Nephron progenitor cell (in vitro differentiated cells): ENCODE measurements at places on chromosomes 16 and 17.

- no peaks in the 10 kb centered on the region for H3K36me3 ChIP-seq
- H3K27ac ChIP-seq, result no peak overlapping the region
- H3K4me1 ChIP-seq, result peaks cover 16% of the 10 kb centered on the region
- peak overlapping the region; percentile 73 for H3K4me3 ChIP-seq
- peaks cover 86% of the 10 kb centered on the region for H3K27me3 ChIP-seq
These were observed 10.7 kb downstream of the TBX2 start for GRCh38 chr17:61410141-61411010.

GRCh38 chr16:55571-56136 lies 2.0 kb downstream of the SNRNP25 start:
- peaks cover 38% of the 10 kb centered on the region for H3K4me1 ChIP-seq
- no peak for DNase-seq
- no peaks in the 10 kb centered on the region for H3K27me3 ChIP-seq
- H3K36me3 ChIP-seq, result peaks cover 43% of the 10 kb centered on the region
- peak overlapping the region; percentile 39 for H3K4me3 ChIP-seq
- peak overlapping the region; percentile 8 for H3K27ac ChIP-seq

DNA sequence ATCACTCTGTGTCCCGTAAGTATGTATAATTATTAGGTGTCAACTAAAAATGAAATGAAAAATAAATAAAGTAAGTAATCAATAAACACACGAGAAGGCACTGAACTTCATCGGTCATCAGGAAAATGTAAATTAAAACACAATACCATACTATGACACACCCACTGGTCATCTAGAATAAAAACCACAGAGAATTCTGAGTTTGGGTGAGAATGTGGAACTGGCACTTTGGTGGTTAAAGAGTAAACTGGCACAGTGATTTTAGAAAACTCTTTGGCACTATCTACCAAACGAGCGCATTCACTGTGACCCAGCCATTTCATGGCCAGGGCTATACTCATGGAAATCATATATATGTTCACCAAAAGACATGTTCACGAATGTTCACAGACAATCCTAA lies 98.2 kb downstream of the HS3ST3A1 start:
- H3K27me3 ChIP-seq, result no peaks in the 10 kb centered on the region
- peaks cover 20% of the 10 kb centered on the region for H3K4me1 ChIP-seq
- H3K27ac ChIP-seq, result peak overlapping the region; percentile 27

- H3K27ac ChIP-seq, result peak overlapping the region; percentile 82
- peaks cover 5% of the 10 kb centered on the region for H3K36me3 ChIP-seq
- peaks cover 2% of the 10 kb centered on the region for H3K27me3 ChIP-seq
- peak overlapping the region; percentile 62 for H3K4me3 ChIP-seq
These were observed 23.3 kb downstream of the CEP295NL start for GRCh38 chr17:78879635-78880186.
